ENCODE measurements at places on chromosomes 5 and 9.

DNA sequence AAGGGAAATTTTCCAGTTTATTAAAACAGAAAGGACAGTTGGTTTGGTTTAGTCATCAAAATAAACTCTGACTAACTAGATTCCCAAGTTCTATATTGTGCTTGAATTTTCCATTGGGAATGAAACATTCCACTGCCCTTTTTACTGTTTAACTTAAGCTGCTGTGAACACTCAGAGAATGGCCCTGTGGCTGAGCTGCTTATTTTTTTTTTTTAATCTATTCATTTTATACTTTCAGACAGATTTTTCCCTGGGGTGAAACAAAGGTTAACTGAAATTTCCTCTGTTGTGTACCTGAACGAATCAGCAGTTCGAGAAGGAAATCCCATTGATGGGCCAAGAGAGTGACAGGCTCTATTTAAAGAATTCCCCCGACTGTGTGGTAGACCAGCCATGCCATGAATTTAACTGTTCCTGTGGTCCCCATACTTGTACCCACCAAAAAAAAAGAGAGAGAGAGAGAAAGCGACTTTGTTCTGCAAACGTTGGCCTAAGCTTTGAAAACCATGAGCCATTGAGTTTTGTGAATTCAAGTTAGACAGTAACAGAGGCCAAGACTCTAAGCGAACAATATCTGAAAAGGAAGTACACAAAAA is 138.7 kb upstream of the GRHPR start:
- no peak for DNase-seq

DNA sequence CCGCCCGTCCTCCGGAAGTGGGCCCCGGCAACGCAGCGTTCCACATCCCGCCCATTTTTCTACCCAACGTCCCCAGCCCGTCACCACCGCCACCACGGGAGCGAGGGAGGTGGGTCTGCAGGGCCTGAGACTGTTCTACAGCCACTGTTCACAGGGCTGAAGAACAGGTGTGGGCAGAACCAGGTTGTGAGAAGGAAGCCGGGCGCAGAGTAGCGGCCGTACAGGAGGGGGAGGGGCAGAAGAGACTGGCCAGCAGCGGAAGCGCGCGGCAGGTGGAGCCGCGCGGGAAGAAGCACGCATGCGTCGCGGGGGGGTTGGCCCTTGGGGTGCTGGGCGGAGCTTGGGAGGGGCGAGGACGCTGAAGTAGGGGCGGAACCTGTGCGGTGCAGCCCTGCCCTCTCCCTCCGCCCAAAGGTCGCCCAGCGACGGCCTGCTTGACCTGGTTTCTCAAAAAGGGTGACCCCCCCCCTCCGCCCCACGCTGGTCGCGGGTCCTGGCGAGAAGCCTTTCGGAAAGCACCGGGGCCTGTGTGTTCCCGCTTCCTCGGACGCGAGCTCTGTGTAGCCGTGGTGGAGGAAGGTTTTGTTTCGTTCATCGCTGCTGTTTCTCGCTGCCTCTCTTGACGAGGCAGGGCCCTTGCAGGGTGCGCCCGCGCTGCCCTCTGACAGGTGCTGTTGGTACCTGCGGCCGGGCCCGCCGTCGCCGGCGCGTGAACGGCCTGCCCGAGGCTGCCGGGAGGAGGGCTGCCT is 7.8 kb upstream of the MGAT1 start:
- DNase-seq = peak; percentile 98

DNA sequence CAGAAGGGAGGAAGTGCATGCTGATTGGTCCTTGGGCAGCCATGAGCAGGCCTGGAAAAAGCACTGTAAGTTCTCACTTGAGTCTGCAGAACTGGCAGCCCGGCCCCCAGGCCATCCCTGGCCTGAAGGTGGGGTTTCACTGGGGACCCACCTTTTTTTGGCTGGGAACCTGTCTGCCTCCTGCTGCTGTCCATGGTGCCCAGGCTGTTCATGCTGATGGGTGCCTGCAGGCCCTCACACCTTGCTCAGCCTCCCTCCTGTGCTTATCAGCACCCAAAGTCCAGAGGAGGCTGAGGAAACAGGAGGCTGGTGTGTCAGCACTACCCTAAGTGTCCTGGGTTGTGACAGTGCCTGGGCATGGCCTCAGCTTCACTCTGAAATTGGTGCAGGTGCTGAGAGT is 134.4 kb upstream of the SPRY4 start:
- no peak for DNase-seq

DNA sequence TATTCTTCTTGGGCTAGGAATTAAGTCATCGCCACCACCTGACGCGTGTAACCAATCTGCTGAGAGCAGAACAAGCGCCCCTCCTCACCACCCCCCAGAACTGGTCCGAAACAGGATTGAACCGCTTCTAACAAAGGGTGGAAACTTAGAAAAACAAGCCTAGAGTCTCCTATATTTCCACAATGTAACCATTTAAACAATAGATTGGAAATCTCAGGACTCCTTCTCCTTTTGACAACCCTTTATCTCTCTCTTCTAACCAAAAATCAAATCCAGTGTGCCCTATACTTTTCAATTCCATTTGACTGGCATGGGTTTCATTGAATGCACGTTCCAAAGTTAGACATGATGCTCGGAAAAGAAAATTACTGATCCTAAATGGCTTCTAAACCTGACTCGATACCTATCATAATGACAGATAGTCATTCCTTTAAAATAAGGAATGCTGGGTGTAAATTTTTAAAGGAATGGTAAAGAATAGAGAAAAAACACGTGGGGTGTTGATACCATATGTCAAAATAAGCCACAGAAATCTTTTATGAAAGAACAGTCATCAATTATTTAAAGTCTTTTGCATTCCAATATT is 1.2 kb downstream of the ARRDC3 start:
- DNase-seq = peak; percentile 97

DNA sequence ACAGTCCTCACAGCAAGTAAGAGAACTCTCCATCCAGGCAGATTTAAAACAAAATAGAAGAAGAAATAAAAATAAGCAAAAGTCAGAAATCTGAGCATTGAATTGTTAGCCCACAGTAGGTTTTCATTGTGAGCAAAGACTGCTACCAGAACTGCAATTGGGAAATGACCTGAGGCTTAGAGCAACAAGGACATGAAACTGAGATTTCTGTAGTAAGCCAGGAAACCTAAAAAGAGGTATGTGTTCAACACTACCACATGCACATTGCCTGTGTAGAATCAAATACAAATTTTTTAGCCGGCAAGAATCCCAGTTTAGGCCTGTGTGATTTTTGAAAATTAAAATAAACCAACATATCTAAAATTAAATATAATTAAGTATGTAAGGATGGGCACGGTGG is 928.4 kb upstream of the WWC1 start:
- no peak for DNase-seq

GRCh38 chr5:133404724-133405123 is 207.6 kb downstream of the FSTL4 start:
- DNase-seq = no peak

DNA sequence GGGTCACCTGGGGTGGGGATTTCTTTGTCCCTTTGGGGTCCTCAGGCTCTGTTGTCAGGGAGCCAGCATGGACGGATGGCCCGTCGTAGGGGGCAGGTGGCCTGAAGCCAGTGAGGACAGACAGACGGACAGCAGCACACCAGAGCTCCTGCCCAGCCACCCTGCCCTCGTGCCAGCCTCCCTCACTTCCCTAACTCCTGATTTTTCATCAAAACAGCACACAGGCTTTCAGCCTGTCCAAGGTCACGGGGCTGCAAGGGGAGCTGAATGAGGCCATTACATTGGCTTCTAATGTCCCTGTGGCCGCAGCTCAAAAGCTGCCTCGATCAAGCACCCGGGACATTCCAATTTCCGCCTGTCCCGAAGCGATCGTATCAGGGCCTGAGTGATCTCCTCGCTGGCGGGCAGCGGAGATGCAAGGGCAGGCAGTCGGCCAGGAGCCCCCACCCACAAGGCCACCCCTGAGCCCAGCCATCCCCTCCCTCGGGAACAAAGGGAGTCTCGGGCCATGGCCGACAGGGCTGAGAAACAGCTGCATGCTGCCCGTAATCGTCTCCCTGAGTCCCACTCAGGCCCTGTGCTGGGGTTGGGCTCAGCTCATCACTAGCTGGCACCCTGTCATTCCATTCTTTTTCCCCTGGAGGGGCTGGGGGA is 50.5 kb upstream of the RNU6ATAC start:
- DNase-seq = no peak

- no peak for DNase-seq
Observed at GRCh38 chr5:34022121-34022705, 14.4 kb upstream of the AMACR start.
